Stimulated activated CD4-positive, alpha-beta T cell treated with anti-CD3 and anti-CD28 coated beads, Interleukin-1b, Interleukin-23, amount 100 ng/mL, for 1 hour (primary cell): ENCODE measurements at places on chromosomes 2 and 18.

GRCh38 chr2:5020116-5020875 lies 671.9 kb upstream of the SOX11 start:
- DNase-seq, result no peak

- no peak for DNase-seq
Observed at GRCh38 chr18:48660346-48661228, 121.8 kb downstream of the CTIF start.

DNA sequence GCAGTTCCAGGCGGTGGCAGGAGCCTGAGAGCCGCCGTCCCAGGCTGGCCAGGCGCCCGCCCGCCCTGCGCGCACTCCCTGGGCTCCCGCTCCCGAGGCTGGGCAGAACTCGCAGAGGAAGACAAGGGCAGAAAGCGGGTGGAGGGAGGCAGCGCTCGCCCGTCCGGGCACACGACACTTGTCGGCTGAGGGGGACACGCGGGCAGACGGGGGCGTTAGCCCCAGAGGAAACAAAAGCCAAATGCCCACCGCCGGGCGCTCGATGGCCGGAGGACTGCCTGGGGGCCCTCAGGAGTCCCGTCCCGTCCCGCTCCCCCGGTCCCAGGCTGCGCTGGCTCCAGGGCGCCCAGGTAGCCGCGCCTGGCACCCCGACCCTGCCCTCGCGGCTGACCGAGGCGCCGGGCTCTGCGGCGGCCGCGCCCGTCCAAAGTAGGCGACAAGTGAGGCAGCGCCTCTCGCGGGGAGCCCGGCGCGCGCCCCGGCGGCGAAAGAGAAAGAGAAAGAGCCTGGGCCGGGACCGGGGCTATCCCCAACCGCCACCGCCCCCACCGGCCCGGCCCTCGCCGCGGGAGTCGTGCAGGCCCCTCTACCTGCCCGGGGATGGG lies 491 bp downstream of the L3MBTL4 start:
- DNase-seq, result no peak

- DNase-seq, result no peak
Observed at GRCh38 chr2:207603486-207603885, 21.7 kb downstream of the METTL21A start.
